ENCODE measurements at places on chromosomes 6 and 20.

DNA sequence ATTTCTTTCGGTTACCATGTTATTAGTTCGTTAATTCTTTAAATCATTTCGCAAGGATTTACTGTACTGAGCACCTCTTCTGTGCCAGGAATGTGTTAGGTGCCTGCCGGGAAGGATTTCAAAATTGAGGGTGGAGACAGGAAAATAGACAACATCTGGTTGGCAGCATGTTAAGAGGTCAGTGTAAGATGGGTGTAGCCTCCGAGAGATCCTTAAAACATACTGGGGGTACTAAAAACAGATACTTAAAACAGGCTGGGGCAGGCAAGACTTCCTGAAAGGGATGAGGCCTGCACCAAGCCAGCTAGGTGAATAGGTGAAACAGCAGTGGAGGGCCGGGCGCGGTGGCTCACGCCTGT is 178.0 kb upstream of the SGK1 start:
- DNase-seq: no peak
- no peaks in the 10 kb centered on the region for H3K4me1 ChIP-seq
- H3K36me3 ChIP-seq: no peaks in the 10 kb centered on the region
- H3K27ac ChIP-seq: peak overlapping the region; percentile 53
- no peaks in the 10 kb centered on the region for H3K27me3 ChIP-seq

- H3K27ac ChIP-seq: no peak overlapping the region
- peaks cover 1% of the 10 kb centered on the region for H3K4me1 ChIP-seq
- H3K27me3 ChIP-seq: peaks cover 12% of the 10 kb centered on the region
- no peaks in the 10 kb centered on the region for H3K36me3 ChIP-seq
These were observed 98.3 kb downstream of the EDN3 start for GRCh38 chr20:59398537-59399205.

GRCh38 chr6:33740204-33740608 is 6.5 kb downstream of the IP6K3 start:
- no peaks in the 10 kb centered on the region for H3K27me3 ChIP-seq
- H3K4me3 ChIP-seq: no peak overlapping the region
- H3K36me3 ChIP-seq: peaks cover 2% of the 10 kb centered on the region
- H3K4me1 ChIP-seq: peaks cover 41% of the 10 kb centered on the region
- peak; percentile 79 for DNase-seq
- peak overlapping the region; percentile 50 for H3K27ac ChIP-seq

- no peak overlapping the region for H3K27ac ChIP-seq
- H3K4me3 ChIP-seq: no peak overlapping the region
- H3K4me1 ChIP-seq: no peaks in the 10 kb centered on the region
- no peak for DNase-seq
These were observed 37.7 kb downstream of the DSE start for GRCh38 chr6:116408491-116408890.

DNA sequence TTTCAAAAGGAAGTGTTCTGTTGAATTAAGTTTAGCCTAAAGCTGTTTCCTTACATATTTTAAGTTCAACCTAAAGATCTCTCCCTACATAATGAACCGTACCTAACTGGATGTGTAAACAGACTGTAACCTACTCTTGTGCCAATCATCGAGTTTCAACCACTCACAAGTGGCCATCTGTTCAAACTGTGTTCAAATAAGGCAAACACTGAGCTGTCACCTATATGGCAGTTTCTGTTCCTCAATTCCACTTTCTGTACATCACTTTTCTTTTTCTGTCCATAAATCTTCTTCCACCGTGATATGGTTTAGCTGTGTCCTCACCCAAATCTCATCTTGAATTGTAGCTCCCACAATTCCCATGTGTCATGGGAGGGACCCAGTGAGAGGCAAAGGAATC is 428.6 kb downstream of the HACE1 start:
- H3K4me1 ChIP-seq: no peaks in the 10 kb centered on the region
- no peaks in the 10 kb centered on the region for H3K27me3 ChIP-seq
- H3K27ac ChIP-seq: no peak overlapping the region
- H3K4me3 ChIP-seq: no peak overlapping the region

GRCh38 chr6:17470938-17471327 is 77.5 kb downstream of the CAP2 start:
- no peaks in the 10 kb centered on the region for H3K36me3 ChIP-seq
- no peak for DNase-seq
- no peak overlapping the region for H3K4me3 ChIP-seq
- no peaks in the 10 kb centered on the region for H3K27me3 ChIP-seq

DNA sequence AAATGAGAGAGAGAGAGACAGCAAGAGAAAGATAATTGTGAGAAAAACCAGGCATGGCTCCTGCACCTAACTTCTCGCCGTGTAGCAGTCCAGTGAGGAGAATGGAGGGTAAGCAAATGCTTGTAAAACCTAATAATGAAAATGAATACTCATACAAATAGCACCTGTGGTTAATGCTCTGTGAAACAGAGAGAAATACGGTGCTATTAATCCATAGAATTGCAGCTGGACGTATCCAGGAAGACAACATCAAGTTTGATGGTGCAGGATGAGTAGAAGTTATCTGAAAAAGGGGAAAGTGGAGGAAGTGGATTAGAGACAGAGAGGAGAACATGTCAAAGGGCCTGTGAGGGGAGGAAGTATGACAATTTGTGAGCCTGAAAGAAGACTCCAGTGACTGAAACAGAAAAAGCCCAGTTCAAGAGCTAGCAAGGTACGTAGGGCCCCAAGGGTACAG is 89.4 kb upstream of the PAK5 start:
- no peaks in the 10 kb centered on the region for H3K4me1 ChIP-seq
- DNase-seq: no peak
- H3K36me3 ChIP-seq: no peaks in the 10 kb centered on the region
- no peak overlapping the region for H3K4me3 ChIP-seq
- H3K27me3 ChIP-seq: no peaks in the 10 kb centered on the region

GRCh38 chr20:59157961-59158541 is 5.6 kb upstream of the ZNF831 start:
- DNase-seq: no peak
- H3K36me3 ChIP-seq: no peaks in the 10 kb centered on the region
- no peak overlapping the region for H3K27ac ChIP-seq
- no peaks in the 10 kb centered on the region for H3K4me1 ChIP-seq
- H3K27me3 ChIP-seq: peaks cover 4% of the 10 kb centered on the region
- H3K4me3 ChIP-seq: no peak overlapping the region

DNA sequence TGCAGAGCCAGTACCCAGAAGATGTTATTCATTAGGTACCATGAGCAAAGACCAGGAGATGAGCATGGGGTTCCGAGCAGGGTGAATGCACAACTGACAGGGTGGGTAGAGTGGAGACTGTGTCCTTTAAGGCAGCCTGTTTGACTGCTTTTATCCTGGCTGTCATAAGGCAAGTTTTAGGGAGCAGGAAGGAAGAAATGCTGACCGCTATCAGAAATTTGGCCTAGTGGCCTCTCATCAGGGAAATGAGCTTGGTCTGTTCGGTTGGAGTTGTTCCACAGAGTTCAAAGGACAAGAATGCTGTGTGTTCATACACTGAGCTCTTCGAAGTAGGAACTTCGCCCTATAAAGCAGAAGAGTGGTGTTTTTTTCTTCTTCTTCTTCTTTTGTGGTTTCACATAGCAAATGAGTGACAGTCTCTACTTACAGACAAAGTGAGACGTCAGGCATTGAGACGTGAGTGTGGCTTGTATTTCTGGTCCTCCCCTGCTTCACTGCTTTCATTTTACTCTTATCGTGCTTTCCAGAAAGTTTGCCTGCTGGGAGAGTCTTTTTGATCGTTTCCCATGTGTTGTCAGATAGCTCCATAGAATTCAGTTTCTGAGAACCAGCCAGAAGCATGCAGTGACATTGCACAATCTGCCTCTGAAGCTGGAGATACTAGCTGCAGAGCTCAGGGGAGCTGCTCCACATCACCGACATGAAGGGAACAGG is at the start of gene CASS4:
Gene CASS4 (plus strand): TSS at position 502 of the 714 bp plus-strand sequence. CDS start 199 bp downstream, at position 701.
- peak within 1 kb of the TSS; percentile 18 for H3K4me3 ChIP-seq
- H3K36me3 ChIP-seq: peaks cover 8% of the 10 kb centered on the region
- peak within 1 kb of the TSS; percentile 76 for H3K27ac ChIP-seq
- no peaks in the 10 kb centered on the region for H3K27me3 ChIP-seq

Data from right lobe of liver (tissue), 6 donors.